A549 treated with Hydrocortisone at 1 μM for 4 hours (cell line): ENCODE measurements at places on chromosomes 7 and 10. TPM values are rescaled to one million over a fixed set of nuclear protein-coding genes. Genes with fewer than 3 reads are reported as not detected.

FRAT1 gene
- 1.1 to 2.4 TPM (median 2.0 TPM) in 5 replicates for total RNA-seq

LDB3 gene
- 0.06 to 0.20 TPM (median 0.12 TPM) in 5 replicates for total RNA-seq

IRF5 gene
- total RNA-seq: 12.2 to 17.8 TPM (median 15.2 TPM) in 5 replicates

LRRC61 gene
- total RNA-seq: 0.07 to 0.21 TPM (median 0.11 TPM) in 5 replicates

RSPH10B gene
- total RNA-seq: 0.05 to 0.20 TPM (median 0.12 TPM) in 5 replicates
